Activated CD4-positive, alpha-beta T cell treated with anti-CD3 and anti-CD28 coated beads, Interleukin-2, amount 50 U/mL, for 24 hours (primary cell): ENCODE measurements at places on chromosomes 6 and 20.

GRCh38 chr20:8232332-8232731 is 100.3 kb downstream of the PLCB1 start:
- DNase-seq, result no peak

DNA sequence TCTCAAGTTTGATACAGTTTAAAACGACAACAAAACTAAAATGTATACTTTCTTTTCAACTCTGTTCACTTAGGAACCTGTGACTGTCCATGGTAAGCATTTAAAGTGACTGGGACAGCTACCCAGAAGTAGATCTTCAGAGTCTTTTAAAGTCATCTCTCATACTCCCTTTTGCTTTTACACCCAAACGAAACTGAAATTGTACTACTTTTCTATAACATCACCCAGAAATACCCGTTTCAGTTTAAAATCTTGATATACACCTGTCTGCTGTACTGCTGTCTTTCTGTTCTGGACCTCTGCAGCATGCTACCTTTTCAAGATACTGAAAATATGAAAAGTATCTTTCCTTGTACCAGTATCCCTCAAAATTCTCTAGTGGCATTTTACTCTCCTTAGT is 170.4 kb upstream of the THEMIS start:
- DNase-seq, result no peak

DNA sequence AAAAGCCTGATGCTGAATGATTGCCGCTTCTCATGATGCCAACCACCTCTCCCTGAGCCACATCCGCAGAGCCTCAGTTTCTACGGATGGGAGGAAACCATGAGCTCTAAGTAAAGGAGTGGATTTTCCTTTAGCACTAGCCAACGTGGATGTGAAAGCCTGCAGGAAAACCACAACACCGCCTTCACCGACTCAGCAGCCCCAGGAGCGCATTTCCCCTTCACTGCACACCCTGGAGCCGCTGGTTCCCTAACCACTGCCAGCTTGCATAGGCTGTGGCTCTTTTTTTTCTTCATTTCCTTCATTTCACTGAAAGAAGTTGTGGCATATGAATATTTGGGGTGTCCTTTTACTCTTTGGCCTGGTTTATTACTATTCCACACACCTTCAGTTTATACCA is 50.5 kb upstream of the SSTR4 start:
- no peak for DNase-seq

DNA sequence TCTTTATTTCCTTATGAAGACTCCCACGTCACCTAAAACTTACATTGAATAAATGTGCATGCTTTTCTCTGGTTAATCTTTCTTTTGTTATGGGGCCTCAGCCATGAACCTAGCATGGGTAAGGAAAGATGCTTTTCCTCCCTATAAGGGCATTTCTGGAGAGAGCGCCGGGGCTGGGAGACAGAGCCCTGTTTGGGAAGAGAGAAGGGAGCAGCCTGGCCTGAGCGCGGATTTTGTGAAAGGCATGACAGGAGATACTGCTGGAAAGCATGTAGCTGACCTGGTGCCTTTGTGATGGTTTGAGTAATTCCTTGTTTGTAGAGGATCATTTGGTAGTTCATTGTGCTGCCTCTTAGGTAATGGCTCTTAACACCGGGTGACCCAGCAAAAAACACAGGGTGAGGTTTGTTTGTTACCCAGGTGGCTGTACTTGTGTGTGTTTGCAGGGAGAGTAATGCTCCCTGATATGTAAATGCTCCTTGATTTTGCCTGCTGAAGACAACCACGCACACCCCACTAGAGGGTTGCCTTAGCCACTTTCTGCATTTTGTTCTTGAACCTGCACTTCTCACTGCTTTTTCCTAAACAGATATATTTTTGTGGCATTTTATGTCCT is 59.2 kb downstream of the ANKRD6 start:
- no peak for DNase-seq

DNA sequence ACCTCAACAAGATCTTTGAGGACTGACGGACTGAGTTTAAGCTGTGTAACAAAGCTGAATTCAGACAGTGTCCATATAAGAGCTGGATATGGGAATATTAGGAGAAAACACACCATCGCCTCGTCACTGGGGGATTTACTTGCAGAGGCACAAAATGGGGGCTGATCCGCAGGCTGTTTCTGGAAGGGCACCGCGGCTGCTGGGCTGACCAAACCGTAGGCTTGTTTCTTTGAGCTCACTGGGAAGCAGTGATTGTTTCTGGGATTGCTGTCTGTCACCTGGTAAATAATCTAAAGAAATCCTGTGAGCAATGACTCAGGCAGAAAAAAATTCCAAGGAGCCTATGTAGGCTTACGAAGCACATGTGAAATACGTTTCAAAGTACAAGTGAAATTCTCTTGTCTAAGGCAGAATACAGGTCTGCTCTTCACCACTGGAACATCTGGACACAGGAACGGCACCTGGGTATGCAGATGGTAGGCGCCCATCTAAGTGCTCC is 63.9 kb upstream of the MPC1 start:
- no peak for DNase-seq

GRCh38 chr6:35328108-35328723 is 14.1 kb upstream of the PPARD start:
- no peak for DNase-seq

DNA sequence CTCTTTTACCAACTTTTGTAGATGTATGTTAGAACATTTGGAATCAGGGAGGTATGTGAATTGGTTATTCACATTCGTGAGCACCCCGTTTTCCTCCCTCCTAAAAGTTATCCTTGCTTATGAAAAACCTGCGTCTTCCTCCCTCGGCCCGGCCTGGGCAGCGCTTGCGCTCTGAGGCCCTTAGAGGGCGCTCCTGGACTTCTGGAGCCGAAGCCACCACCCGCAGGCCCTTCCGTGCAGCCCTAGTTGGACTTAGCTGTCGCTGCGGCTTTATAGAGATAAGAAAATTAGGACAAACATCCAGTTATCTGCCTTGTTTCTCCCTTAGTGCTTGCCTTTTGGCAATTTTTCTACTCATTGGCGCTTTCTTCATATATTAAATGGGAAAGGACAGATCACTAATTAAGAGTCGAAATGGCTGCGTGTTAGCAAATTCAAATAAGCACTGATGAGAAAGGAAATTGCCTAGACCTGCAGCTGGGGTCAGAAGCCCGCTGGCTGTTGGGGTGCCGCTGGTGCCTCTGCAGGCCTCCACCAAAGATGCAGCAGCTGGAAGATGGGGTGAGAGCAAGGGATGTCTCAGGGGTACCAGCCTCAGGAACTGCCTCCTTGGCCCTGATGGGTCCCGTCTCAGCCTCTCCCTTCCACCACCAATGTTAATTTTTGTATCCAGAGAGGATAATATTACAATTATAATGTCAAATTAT is 5.2 kb downstream of the FNDC1 start:
- DNase-seq, result peak; percentile 34

GRCh38 chr6:105994591-105995390 is 91.3 kb upstream of the PRDM1 start:
- DNase-seq, result no peak

GRCh38 chr20:51796340-51796739 is 6.0 kb downstream of the SALL4 start:
- no peak for DNase-seq

- no peak for DNase-seq
Measured at GRCh38 chr6:33405386-33405940, 5.4 kb upstream of the PHF1 start.

DNA sequence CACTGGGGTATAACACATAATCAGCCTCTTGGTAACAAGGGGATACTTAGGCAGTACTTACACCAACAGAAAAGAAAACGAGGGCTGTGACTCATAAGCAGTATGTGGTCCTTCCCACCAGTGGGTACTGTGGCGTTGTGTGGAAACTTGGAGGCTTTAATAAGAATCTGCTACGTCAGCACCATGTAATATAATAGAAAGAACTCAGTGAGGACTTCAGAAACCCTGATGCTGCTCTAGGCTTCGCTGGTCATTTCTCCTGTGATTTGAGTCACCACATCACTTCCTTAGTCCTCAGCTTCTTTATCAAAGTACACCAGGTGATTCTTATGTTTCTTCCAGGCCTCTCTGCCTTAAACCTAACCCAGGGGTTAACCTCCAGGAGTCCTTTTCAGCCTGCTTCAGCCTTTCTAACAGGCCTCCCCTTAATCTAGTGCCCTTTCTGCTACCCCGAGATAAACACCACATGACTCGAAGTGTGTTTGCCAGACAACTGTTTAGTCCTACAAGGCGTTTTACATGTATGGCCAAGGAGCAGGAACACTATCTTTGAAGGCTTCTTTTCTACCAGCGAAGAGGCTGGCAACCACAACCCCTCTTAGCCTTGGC is 68.5 kb downstream of the FYN start:
- peak; percentile 68 for DNase-seq

DNA sequence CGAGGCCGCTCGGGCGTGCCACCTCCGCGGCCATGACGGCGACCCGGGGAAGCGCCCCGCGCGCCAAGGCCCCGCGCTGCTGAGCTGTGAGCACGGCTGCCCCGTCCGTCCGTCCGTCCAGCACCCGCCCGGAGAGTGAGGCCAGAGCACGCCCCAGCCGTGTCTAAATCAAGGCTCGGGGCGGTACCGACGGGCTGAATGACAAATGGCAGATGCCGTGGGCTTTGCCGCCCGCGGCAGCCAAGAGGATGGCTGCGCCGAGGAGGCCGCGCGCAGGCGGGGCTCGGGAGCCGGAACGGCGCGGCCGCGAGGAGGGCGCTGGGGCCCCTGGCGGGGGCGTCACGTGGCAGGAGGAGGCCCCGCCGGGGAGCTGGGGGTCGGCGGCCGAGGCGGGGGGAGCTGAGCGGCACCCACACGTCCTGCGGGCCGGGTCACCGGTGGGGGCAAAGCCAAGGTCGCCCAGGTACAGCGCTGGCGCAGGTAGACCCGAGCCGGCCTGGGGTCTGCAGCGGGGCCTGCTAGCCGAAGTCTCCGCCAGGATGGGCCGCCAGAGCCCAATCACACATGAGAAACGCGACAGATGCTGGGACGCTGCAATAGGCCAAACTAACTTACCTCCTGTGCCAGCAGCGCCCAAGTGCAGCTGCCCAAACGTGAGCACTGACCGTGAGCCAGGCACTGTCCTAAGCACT is at the start of gene PLAGL1:
Gene PLAGL1 (minus strand): TSS at position 140 of the 692 bp plus-strand sequence. CDS start 60,123 bp downstream, outside the sequence.
- DNase-seq, result no peak

GRCh38 chr6:130676077-130676772 is 151.0 kb upstream of the SMLR1 start:
- DNase-seq, result no peak

GRCh38 chr6:75748743-75749538 is at the start of gene MYO6:
MYO6 (plus strand) TSS chr6:75749239; CDS start chr6:75817548, 68,309 bp downstream.
- DNase-seq, result no peak

- DNase-seq, result no peak
Measured at GRCh38 chr6:67210450-67210849, 1424.6 kb upstream of the ADGRB3 start.

DNA sequence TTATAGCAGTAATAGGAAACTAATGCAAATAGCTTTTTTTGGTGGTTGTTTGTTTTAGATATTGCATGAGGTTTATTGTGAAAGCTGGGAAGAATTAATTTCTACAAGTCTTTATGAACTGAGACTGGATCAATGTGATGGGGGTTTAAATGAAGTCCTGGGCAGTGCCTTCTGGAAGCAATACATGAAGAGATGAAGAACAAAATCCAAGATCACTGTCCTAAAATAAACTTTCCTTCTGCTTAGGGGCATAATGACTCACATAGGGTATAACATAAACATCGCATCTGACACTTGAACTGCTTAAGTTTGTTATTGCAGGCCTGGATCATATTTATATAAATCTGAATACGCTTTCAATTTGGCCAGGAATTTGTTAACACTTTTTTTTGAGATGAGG is 20.9 kb upstream of the SHLD1 start:
- DNase-seq, result no peak

DNA sequence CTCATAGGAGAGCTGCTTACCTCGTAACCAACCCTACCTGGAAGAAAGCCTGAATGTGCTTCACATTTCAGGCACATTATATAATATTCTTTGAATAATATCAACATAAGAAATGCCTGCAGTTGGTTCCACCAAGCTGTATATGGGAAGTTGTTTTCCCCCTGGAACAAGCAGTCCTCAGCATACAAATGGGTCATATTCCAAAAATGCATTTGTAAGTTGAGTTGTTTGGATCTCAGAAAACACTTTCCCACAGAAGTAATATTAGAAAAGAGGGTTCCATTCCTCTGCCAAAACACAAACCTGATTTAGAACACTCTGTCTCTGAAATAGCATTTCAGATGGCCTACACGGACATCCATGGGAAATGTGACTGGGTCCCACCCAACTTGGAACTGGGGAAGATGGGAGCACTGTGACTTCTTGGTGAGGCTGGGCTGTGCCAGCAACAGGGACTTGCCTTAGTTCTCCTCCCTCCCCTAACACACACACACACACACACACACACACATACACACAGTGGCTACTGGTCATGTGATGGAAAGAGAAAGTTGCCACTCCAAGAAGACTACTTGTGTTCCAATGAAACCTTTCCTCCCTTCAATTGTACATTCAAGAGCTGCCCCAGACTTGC is 11.4 kb upstream of the RCAN2 start:
- no peak for DNase-seq

- DNase-seq, result no peak
Measured at GRCh38 chr6:52417675-52418111, 2.4 kb upstream of the EFHC1 start.

DNA sequence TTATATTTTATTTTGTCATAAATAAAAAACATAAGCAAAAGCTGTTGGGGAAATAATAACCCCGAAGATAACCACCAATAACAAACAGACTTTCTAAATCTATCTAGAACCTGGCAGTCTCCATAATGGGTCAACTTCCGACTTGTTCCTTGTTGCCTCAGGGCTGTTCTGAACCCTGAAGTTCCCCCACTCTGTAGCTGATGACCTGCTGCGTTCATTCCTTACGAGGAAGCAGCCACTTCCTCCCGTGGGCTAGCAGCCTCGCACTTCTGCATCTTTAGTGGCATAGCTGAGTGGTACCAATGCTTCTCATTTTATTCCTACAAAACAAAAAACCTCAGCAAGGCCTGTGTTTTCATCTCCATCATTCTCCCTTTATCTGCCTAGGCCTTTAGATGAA is 103.0 kb downstream of the PLEKHG1 start:
- DNase-seq, result no peak

GRCh38 chr6:129191235-129191634 is 308.3 kb downstream of the LAMA2 start:
- DNase-seq, result no peak

DNA sequence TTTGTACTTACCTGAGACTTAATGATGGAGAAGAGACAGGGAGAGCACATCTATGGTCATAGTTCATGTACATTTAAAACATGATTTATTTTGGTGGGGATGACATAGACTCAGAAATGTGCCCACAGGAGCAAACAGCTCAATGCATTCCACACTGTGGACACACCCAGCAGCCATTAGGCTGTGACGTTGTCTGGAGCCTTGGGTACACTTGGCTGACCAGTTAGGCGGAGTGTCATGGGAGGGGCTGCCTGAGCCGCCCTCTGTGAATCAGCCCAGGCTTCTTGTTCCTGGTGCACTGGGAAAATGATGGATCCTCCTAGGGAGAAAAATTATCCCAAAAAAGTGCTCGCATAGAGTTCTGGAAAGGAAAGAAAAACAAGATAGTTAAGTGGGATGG is 231.0 kb upstream of the GMDS start:
- DNase-seq, result no peak

GRCh38 chr20:35063168-35063567 is 29.4 kb downstream of the TRPC4AP start:
- DNase-seq, result no peak
